ENCODE measurements at places on chromosomes 2 and 18.

- no peak for DNase-seq
Observed at GRCh38 chr18:59311631-59312030, 6.8 kb downstream of the CPLX4 start.

GRCh38 chr18:22015156-22015555 is 154.2 kb upstream of the GATA6 start:
- DNase-seq, result no peak

DNA sequence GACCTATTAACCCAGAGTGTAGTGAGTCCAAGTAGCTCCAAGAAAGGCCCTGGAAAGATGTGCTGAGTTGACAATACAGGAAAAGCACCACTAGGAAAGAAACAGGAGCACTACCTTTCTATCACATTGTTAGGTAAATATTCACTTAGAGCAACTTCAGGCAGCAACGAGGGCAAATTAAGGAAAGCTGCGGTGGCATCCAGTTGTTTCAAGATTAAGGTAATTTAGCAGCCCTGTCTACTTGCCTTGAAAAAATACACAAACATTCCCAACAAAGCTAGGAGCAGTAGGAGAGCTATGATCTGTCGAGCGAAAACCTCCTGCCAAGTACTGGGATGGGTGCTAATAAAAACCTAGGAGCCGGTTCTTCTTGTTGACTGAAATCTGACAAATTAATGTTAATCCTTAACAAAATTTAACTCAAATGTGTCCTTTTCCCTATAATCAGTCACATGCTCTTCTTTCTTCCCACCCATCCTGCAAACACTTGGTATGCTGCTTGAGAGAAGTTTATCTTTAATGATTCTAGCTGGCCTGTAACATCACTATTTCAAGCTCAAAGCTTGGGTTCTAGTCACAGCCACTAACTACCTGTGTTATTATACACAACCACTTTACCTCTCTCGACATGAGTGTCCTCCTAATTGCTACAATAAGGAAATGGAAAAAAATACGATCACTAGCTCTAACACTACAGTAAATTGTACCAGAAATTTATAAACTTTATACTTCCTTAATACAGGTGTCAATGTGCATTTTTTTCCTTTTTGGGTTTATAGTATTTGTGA is 2.0 kb downstream of the ACAA2 start:
- DNase-seq, result no peak

DNA sequence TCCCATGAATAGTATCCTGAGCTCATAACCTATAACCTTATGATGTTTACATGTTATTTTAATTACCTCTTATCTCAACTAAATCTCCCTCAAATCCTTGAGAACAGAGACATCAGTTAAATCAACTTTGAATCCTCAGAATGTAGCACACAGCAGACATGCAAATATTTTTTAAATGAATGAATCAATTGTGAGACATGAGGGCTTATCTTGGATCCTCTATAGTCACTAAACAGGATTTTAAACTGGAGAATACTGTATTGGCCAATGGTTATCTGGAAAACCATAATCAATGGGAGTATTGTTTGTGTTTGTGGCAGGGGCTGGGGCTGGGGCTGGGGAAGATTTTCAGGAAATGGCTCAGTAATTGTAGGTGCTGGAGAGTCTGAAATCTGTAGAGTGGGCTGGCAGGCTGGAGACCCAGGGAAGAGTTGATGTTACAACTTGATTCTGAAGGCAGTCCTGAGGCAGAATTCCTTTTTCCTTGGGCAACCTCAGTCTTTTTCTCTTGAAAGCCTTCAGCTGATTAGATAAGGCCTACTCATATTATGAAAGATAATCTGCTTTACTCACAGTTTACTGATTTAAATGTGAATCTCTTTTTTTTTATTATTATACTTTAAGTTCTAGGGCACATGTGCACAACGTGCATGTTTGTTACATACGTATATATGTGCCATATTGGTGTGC is 106.3 kb downstream of the NCOA1 start:
- no peak for DNase-seq

- DNase-seq, result no peak
Observed at GRCh38 chr2:31254237-31255203, 20.6 kb downstream of the EHD3 start.

All from suprapubic skin (tissue), 4 donors.